ENCODE measurements at places on chromosomes 4 and X. TPM values are rescaled to one million over a fixed set of nuclear protein-coding genes. Genes with fewer than 3 reads are reported as not detected.

- H3K36me3 ChIP-seq = no peaks in the 10 kb centered on the region
- no peak overlapping the region for H3K27ac ChIP-seq
- H3K4me1 ChIP-seq = peaks cover 9% of the 10 kb centered on the region
- H3K27me3 ChIP-seq = no peaks in the 10 kb centered on the region
- H3K4me3 ChIP-seq = no peak overlapping the region
Observed at GRCh38 chr4:52052475-52052780, 1.3 kb downstream of the SPATA18 start.

GRCh38 chr4:17561195-17561909 lies 15.6 kb upstream of the LAP3 start:
- H3K4me3 ChIP-seq = no peak overlapping the region
- H3K4me1 ChIP-seq = no peaks in the 10 kb centered on the region
- H3K27ac ChIP-seq = no peak overlapping the region
- no peaks in the 10 kb centered on the region for H3K27me3 ChIP-seq
- H3K36me3 ChIP-seq = no peaks in the 10 kb centered on the region

DNA sequence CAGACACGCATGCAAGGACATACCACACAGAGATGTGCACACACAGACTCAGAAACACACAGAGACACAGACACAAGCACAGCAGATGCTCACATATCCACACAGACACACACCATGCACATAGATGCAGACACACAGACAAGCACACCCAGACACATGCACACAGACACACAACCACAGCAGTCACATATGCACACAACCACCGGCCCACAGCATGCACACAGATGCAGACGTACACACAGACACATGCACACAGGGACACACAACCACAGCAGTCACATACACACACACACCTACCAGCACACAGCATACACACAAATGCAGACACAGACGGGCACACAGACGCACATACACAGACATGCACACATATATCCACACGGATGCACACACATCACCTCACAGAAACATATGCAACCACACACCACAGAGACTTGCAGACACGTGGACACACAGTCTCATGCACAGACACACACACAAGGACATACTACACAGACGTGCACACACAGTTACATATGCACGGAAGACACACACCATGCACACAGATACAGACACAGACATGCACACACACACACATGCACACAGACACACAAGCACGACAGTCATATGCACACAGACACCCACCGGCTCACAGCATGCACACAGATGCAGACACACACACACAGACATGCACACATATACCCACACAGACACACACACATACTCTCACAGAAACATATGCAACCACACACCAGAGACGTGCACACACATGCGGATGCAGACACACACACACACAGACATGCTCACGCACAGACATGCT lies 25.2 kb upstream of the SLC25A6 start:
- H3K4me1 ChIP-seq = no peaks in the 10 kb centered on the region
- H3K27ac ChIP-seq = no peak overlapping the region
- no peak overlapping the region for H3K4me3 ChIP-seq
- DNase-seq = peak; percentile 6
- H3K36me3 ChIP-seq = peaks cover 9% of the 10 kb centered on the region

DNA sequence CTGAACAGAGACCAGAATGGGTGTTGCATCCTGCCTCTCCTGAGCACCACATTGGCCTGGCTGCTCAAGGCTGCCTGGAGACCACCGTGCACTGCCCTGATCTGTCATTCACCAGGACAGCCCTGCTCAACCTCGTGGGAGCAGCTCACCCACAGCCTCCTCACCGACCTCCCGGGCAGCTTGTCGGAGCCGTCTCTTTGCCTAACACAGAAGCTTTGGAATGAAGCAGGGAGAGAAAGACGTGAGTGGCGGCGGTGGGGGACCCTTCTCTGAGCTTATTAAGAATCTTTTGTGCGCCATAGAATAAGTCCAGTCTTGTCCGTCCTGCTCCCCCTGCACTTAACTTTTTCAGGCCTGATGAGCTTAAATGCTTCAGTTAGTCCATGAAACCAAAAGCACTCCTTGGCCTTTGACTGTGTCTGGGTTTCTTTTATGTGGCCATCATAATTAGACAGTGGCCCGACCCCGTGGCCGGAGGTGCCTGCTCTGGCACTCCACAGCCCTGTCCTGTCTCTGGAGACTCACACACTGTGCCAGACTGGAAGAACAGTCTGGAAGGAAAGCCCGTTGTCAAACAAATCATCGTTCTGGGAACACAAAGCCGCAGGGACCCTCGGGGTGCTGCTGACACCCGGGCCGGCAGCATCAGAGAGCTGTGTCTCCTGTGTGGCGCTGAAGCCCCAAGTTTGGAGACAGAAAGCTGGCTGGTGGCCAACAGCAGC lies 192.8 kb downstream of the BCOR start:
- no peaks in the 10 kb centered on the region for H3K36me3 ChIP-seq
- H3K4me3 ChIP-seq = no peak overlapping the region
- peak overlapping the region; percentile 40 for H3K27ac ChIP-seq
- no peaks in the 10 kb centered on the region for H3K27me3 ChIP-seq
- no peak for DNase-seq
- peaks cover 16% of the 10 kb centered on the region for H3K4me1 ChIP-seq

RHOXF1 gene
- total RNA-seq = not detected

DNA sequence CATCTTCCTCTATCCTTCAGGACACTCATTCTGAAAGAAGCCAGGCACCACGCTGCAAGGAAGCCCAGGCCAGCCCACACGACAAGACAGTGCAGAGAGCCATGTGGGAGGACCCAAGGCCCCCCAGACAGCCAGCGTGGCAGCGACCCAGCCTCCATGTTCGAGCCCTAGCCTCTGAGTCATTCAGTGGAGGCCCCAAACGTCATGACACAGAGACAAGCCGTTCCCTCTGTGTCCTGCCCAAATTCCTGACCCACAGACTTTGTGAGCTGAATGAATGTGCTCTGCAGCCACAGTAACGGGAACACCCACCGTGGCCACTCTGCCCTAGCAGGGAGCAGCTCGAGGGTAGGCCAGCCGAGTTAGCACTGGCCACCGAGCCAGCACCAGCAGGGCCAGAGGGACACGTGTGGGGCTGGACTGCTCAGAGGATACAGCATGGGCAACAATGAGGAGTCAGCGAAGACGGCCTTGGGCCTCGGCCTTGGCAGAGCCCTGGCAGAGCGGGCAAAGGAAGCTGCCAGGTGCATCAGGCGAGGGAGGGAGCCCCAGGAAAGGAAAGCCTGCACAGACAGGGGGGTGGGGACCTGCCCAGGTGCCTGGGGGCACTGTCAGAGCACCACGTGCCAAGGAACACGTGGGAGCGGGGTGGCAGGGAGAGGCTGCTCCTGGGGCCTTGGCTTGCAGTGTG lies 8.6 kb downstream of the BLOC1S4 start:
- H3K27me3 ChIP-seq = no peaks in the 10 kb centered on the region
- H3K4me3 ChIP-seq = no peak overlapping the region
- peaks cover 6% of the 10 kb centered on the region for H3K4me1 ChIP-seq
- H3K27ac ChIP-seq = no peak overlapping the region

NDST3 gene
- total RNA-seq = not detected

FAM114A1 gene
- 43.2 TPM for total RNA-seq

Data from body of pancreas (tissue), 4 donors.